Myometrial cell (primary cell): ENCODE measurements at places on chromosomes 12 and 14. TPM values are rescaled to one million over a fixed set of nuclear protein-coding genes. Genes with fewer than 3 reads are reported as not detected.

INHBC gene
- not detected in 2 replicates for total RNA-seq

CEP170B gene
- 19.6 and 21.4 TPM in 2 replicates for total RNA-seq

SLC10A1 gene
- total RNA-seq = not detected in 2 replicates

DAO gene
- not detected in 2 replicates for total RNA-seq

SRRM4 gene
- not detected in 2 replicates for total RNA-seq

SERPINA12 gene
- total RNA-seq = not detected in 2 replicates

KLRC4 gene
- total RNA-seq = not detected in 2 replicates

NKX2-1 gene
- not detected in 2 replicates for total RNA-seq

P2RX2 gene
- not detected in 2 replicates for total RNA-seq
